ENCODE measurements at places on chromosomes 3 and 15. TPM values are rescaled to one million over a fixed set of nuclear protein-coding genes. Genes with fewer than 3 reads are reported as not detected.

ATRIP gene
- total RNA-seq = 4.7 TPM

DNA sequence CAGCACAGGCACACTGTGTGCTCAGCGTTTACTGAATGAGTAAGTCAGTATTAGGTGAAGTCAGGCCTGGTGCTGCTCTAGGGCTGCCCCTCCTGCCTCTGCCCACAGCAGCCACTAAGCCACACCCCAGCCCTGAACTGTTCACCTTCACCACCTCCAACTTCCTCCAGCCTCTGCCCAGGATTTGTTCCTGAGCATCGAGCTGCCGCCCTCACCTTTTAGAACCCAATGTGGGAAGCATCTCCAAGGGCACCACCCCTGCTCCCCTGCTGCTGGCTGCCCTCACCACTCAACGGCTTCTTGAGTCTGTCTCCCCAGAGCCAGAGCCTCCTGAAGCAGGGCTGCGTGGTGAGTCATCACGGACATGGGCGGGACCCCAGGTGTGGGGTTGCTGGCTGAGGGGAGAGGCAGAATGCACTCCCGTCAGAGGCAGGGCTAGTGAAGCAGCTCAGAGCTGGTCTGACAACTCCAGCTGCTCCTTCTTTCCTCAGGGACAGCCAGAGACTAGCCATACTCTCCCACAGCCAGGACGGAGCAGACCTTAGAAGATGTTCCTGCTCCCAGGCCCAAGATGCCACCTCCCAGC lies 5.8 kb downstream of the HYAL2 start:
- DNase-seq = peak; percentile 62

GRCh38 chr3:179450261-179450701 lies 989 bp downstream of the GNB4 start:
- DNase-seq = no peak

DNA sequence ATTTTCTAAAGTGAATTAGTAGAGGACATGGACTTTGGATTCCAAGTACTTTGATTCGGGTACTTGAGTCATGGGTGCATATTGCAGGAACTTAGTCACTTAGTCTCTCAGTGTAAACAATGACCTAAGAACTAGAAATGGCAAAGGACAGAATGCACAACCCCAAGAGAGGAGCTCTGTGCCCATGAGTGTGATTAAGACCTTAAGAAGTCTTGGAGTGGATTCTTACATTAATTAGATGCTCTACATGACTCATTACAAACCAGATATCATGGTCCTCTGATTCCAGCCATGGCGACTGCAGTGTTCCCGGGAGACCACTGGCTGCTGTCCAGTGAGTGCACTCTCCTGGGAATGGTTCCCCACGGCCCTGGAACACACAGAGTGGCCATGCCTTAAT lies 251.5 kb downstream of the GABRG3 start:
- no peak for DNase-seq

GRCh38 chr3:45537970-45538640 lies 56.4 kb upstream of the LIMD1 start:
- DNase-seq = peak; percentile 66

DNA sequence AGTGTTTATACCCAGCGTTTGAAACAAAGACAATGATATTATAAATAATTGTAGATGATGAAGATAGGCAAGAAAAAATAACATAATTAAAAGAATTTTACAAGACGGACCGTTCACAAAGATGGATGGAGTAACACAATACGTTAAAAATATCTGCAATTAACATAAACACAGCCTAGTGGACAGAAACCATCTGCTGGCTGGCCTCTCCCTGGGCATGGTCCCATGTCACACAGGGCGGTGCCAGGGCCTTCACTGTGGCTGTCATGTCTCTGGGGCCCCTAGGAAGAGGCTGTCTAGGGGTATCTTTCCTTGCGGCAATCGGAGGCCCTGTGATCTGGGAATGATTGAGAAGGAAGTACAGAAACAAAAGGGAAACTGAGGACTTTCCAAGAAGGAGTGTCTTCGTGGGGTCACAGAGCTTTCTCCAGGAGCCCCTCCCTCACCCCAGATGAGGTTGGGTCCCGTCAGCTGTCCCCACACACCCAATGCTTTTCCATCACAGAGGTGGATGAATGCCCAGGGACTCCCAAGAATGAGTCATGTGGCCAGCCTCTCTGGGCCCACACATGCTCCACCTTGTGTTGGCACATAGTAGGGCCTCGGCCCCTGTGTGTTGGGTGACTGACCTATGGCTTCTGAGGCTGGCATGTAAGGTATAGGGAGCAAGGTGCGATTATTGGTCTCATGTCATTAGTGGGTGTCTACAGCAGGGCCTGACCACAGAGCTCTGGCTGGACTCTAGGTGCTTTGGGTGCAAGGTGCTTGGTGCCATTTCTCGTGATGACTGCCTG lies 87.1 kb downstream of the DNAJB8 start:
- DNase-seq = no peak

DNA sequence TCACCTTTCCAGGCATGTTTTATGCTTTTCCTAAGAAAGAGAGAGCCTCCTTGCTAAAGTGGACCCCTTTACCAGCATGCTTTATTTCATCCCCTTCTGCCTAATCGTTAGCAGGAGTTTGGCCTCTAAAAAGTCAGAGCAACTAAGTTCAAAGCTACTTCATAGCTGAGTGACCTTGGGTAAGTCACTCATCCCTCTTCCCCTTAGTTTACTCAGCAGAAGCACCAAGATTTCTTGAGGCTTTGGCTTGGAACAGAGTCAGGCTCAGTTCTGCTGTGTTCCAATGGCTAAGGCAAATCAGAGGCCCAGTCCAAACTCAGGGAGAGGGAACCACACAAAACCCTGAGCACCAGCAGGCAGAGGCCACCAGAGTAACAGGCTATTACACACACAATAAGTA lies 254.9 kb downstream of the TJP1 start:
- DNase-seq = no peak

GRCh38 chr15:43118286-43118685 lies 12.4 kb upstream of the UBR1 start:
- no peak for DNase-seq

GRCh38 chr15:29233566-29233965 lies 36.1 kb downstream of the NSMCE3 start:
- DNase-seq = no peak
